Activated CD8-positive, alpha-beta memory T cell treated with anti-CD3 and anti-CD28 coated beads for 1 hour (primary cell): ENCODE measurements at places on chromosomes 16 and 17.

- no peak for DNase-seq
Measured at GRCh38 chr16:54176376-54176901, 110.1 kb downstream of the IRX3 start.

DNA sequence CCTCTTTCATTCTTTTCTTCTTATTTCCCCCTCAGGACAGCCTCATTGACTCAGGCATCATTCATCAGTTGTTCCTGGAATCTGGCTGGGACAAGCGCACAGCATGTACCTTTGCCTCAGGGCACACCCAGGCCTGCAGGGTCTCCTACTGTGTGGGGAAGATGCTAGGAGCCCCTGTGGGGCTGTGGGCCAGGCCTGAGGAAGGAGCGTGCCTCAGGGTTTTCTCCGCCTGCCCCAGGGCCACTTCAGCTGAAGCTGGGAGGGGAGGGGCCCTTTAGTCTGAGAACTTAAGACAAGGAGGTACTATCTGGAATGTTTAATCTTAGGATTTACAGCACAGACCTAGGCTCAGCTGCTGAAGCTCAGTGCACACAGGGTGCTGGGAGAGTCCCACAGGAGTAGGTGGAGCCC is 7.9 kb downstream of the ELMO3 start:
- no peak for DNase-seq

DNA sequence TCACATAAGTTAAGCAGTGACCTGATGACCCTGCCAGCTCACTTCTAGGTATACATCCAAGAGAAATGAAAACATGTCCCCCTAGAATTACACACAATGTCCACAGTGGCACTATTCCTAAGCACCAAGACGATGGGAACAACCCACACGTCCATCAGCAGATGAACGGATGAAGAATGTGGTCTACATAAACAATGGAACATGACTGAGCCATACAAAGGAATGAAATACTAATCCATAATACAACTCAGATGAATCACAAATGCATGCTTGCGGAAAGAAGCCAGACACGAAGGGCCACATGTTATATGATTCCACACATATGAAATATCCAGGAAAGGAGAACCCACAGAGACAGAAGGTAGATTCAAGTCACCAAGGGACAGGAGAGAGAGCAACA is 17.4 kb downstream of the USP22 start:
- DNase-seq: no peak

DNA sequence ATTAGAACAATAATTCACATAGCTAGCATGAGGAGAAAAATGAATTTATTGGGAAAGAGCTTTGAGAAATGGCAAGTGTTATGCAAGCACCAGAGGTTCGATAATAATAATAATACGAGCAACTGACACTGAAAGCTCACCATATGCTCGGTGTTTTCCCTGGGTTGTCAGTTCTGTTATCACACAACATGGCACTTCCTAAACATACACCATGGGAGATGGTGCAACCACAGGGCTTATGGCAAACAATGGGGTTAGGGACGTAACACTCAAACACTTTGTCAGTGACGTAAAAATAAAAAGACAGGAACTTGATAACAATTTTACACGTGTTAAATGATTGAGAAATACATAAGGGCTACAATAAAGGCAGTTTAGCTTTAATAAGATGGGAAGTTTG is 23.7 kb downstream of the OR1D5 start:
- DNase-seq: no peak

- peak; percentile 50 for DNase-seq
Measured at GRCh38 chr16:24516900-24517669, 22.3 kb upstream of the RBBP6 start.

- DNase-seq: no peak
Measured at GRCh38 chr17:40555296-40556190, 9.7 kb downstream of the CCR7 start.

DNA sequence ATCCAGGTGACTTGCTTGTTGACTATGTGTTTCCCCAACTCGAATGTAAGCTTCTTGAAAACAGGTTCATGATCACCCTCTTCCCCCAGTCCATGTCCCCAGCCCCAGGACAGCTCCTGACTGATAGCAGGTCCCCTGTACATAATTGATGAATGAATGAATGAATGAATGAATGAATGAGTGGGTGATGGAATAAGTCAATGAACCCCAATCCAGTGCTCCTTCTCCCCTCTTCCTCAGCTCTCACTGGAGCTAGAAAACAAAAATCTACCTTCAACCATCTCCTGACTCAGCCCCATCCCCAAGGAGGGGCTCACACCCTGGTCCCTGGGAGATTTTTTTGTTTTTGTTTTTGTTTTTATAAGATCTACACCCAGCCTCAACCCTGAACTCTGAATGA is 16.2 kb upstream of the TVP23A start:
- no peak for DNase-seq
